ENCODE measurements at places on chromosomes 3 and 15.

DNA sequence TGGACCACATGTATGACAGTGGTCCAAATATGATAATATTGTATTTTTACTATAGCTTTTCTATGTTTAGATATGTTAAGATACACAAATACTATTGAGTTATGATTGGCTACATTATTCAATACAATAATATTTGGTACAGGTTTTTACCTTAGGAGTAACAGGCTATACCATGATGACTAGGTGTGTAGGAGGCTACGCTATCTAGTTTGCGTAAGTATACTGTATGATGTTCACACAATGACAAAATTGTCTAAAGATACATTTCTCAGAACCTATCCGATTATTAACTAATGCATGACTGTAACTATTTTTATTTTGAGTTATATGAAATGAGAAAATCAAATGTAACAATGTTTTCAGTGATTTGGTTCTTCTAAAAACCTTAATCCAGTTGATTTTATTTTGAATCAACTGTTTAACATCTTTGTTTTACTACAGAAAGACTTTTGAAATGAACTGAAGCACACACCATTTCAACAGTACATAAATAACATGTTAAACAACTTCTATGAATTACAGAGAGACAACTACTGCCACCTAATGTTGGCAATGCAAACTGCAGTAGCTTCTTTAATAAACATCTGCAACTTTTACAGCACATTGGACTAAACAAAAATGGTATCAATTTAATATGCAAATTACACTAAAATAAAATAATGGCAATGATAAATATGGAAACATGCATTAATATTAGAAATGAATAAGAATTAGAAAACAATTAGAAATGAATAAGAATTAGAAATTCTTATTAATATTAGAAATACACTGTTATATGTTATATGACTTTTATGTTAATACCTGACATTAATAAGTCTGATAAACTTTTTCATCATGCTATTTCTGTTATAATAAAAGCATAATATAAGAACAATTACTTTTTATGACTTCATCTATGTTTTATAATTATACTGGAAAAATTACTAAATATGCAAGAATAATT lies 255.7 kb downstream of the MBNL1 start:
- no peak for DNase-seq

GRCh38 chr15:77083381-77084160 lies 12.7 kb upstream of the TSPAN3 start:
- peak; percentile 50 for DNase-seq

GRCh38 chr3:52454250-52454937 lies 553 bp upstream of the TNNC1 start:
- no peak for DNase-seq

GRCh38 chr15:74200412-74200815 lies 2.2 kb downstream of the STRA6 start:
- no peak for DNase-seq

DNA sequence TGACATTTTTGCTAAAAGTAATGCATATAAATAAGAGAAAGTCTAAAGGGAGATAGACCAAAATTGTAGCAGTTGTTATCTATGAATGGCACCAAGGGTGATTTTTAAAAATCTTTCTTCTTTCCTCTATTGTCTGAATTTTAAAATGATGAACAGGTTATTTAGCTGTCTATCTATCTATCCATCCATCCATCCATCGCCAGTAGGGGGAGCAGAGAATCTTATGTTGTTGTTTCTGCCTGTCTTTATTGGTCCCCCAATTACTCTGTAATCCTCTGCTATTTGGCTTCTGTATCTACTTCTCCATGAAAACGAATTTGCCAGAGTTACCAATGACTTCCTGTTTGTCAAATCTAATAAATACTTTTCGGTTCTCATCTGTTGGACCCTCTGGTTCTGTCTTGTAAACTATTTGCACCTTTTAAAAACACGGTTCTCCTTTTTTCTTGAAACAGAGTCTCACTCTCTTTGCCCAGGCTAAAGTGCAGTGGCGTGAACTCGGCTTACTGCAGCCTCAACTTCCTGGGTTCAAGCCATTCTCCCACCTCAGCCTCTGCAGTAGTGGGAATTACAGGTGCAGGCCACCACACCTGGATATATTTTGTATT lies 86.0 kb downstream of the ECT2 start:
- no peak for DNase-seq
